ENCODE measurements at places on chromosomes 5 and 9. TPM values are rescaled to one million over a fixed set of nuclear protein-coding genes. Genes with fewer than 3 reads are reported as not detected.

SPATA31E1 gene
- total RNA-seq: not detected

BAG1 gene
- 74.6 TPM for total RNA-seq

FLT4 gene
- 0.75 TPM for total RNA-seq

SUSD3 gene
- total RNA-seq: not detected

All from myocyte (in vitro differentiated cells).